ENCODE measurements at places on chromosomes 16 and 17.

DNA sequence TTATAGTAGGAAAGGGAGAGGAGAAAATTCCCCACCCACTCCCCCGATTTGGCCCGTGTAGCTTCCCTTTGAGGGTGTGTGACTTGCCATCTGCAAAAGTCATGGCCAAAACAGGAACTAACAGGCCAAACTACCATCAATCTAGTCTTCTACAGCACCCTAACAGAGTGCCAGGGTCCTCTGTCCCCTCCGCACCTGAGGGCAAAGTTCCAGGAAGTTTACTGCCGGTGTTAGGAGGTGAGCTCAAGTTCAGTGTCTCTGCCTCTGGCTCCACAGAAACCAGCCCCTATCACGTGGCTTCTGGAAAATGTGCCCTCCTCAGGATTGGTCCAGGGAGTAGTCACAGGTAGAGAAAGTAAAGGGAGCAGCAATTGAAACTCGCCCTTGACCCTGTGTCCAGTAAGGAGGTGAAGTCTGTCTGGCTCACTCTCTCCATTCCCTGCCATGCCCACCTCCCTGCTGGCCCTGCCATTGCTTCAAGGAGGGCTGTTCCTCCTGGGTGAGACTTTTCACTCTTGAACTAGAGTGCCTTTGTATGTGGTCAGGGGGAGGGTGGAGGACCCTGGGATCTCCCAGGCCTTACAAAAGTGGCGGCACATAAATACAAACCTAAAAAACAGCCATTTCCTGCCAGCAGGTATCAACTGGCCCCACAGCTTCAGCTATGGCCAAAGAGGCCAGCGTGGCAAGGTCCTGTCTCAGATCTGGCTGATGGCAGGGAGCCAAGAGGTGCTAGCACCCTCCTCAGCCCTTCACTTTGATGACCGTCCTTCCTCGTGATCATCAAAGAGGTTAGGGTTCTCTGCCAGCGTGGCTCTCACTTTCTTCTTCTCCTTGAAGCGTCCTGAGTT, 5.3 kb downstream of the PRR15L start:
- DNase-seq: no peak

DNA sequence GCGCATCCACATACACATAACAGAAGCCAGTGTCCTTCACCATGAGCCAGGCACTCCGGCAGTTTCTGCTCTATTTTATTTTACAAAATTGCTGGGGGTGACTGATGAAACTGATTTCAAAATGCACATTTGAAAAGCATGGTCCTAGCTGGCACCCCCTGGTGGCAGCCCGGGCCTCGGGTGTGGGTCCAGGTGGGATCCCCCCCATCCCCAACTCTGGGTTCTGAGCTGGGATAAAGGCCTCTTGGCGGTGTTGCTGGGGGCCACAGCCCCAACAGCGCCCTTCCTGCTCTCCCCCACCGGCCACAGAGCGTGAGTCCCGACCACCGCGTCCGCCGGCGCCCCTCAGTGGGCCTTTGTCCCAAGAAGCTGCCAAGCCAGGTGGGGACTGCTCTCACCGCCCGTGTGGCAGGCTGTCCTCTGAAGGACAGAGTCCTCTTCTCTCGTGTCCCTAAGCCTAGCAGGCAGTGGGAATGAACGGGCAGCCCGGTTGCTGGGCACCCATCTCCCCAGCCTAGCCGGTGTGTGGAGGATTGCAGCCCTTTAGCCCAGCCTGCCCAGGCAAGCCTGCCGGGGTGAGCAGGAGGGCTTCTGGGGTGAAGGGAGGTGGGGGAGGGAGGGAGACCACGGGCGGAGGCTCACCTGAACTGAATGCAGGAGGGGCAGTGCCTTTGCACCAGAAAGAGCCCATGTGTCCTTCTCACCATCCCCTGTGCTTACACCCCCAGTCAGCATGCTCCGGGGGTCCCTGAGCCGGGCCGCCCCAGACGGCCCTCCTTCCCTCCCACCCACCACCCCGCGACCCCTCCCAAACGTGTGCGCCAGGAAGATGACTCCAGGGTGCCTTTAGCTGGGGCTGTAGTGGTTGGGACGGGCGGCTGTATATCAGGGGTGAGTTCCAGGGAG, 898 bp downstream of the SNAI3 start:
- peak; percentile 71 for DNase-seq

- peak; percentile 69 for DNase-seq
Observed at GRCh38 chr17:3002538-3003295, 60.7 kb downstream of the OR1D5 start.

- no peak for DNase-seq
Observed at GRCh38 chr17:36629970-36630502, 28.7 kb downstream of the MRM1 start.

- no peak for DNase-seq
Observed at GRCh38 chr16:12575288-12575687, 228.4 kb downstream of the CPPED1 start.

DNA sequence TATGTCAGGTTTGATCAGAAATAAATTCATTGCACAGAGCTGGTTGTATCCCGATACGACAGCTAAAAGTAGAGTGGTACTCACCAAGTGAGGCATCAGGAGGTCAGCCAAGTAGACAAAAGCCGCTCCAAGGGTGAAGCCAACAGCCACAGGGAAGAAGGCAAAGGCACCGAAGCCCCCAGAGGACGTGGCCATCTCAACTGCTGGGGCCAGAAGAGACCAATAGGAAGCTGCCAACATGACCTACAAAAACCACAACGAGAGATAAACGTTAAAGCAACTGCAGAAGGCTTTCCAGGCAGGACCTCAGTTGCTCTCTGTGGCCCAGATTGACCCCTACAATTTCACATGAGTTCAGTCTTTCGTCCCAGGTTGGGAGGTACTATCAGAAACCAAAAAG, 61.0 kb downstream of the SLC39A11 start:
- DNase-seq: no peak

DNA sequence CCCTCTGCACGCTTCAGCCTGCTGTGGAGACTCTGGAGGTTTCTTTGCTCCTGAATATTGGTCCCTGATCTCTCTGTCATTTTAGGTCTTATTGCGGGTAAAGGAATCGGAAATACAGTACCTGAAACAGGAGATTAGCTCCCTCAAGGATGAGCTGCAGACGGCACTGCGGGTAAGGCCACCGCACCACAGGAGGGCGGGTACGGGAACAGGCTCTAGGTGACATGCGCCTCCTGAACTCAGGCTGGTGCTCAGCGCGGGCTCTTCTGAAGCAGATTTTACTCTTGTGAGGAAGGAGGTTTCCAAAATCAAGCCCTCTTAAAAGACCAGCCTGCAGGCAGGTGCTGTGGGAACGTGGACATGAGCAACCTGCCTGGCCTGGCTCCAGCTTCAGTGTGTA, 29.8 kb downstream of the PLD6 start:
- DNase-seq: no peak

DNA sequence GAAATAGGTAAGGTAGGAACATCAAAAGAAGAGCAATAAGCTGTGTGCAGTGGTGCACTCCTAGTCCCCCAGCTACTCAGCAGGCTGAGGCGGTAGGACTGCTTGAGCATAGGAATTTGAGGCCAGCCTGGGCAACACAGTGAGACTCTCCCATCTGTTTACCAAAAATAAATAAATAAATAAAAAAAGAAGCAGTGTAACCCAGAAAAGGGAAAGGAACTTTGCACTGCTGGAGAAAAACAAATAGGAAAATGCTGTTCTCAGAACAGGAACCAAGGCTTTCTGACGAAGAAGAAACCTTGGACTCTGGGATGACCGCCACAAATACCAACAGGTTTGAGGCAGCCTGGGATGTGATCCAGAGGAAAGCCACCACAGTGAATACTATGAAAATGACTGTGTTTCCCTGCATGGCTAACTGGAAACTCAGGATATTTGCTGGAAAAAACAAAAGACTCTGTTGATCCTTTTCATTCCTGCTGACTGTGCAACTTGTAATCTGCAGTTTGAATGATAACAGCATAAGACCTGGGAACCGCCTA, 41.2 kb downstream of the TTC19 start:
- no peak for DNase-seq

GRCh38 chr17:62062302-62062701, 2.8 kb downstream of the MED13 start:
- DNase-seq: no peak

DNA sequence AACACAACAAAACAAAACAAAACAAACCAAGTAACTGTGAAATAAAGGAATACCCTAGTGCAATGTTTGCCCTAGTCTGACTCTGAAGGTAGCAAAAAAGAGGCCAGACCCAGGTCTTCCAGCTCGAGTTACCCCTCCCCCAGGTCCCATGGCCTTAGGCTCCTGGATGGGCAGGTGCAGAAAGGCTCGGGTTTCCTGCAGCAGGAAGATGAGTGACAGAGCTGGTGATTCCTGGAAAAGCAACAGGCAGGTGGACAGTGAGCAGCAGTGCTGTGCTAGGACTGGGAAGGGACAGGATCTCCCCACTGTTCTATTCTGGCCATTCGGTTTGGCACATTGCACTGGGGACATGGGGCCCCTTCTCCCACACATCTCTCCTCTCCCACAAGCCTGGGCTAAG, 42.9 kb upstream of the MRTFB start:
- DNase-seq: no peak

DNA sequence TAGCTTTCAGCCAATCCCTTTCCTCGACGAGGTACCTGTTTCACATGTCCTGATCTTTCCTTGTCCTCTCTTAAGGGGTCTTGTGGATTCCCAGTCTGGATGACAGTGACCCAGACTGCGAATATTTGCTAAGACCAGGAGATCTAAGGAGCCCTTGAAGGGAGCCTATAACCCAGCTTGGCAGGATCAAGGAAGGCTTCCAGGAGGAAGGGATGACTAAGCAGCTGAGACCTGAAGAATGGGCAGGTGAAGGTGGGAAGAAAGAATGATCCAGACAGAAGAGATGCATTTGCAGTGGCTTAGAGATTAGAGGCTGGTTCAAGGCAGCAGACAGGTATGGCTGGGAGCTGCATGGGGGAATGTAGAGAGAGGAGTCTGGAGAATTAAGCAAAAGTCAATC, 1.9 kb upstream of the PDK2 start:
- no peak for DNase-seq

DNA sequence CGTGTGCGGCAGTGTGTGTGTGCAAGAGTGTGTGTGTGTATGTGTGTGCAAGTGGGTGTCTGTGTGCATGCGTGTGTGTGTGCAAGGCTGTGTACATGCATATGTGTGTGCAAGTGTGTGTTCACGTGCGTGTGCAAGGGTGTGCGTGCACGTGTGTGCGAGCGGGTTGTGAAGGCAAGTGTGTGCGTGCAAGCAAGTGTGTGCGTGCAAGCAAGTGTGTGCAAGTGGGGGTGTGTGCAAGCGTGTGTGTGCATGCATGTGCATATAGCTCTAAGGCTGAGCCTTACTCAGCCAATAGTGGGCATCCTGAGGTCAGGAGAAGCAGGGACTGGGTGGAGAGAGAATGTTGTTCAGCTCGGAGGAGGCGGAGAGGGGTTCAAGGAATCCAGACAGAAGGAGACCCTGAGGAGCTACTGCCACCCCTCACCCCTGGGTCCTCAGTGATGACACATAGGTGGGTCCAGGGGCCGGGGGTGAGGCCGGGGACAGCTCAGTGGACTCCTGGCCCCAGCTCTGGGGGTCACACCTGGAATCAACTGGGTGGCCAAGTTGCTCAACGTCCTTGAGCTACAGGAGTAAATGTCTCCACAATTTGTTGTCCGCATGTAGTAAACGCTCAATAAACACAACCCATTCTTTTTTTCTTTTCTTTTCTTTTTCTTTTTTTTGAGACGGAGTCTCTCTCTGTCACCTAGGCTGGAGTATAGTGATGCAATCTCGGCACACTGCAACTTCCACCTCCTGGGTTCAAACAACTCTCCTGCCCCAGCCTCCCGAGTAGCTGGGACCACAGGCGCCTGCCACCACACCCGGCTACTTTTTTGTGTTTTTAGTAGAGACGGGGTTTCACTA, 1.8 kb downstream of the PRR29 start:
- DNase-seq: no peak

GRCh38 chr17:77565166-77565565, 393.3 kb upstream of the TNRC6C start:
- no peak for DNase-seq

DNA sequence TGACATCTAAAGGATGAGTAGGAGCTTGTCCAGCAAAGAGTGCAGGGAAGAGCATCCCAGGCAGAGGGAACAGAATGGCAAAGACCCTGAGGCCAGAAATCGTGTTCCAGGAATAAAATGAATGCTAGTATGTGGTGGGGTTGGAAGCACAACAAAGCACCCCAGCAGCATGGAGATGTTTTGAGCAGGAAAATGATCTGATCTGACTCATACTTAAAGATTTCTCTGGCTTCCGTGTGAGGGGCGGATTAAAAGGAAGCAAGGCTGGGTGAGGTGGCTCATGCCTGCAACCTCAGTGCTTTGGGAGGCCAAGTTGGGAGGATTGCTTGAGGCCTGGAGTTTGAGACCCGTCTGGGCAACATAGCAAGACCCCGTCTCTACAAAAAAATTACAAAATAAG, 2.3 kb downstream of the SLC5A11 start:
- DNase-seq: no peak

DNA sequence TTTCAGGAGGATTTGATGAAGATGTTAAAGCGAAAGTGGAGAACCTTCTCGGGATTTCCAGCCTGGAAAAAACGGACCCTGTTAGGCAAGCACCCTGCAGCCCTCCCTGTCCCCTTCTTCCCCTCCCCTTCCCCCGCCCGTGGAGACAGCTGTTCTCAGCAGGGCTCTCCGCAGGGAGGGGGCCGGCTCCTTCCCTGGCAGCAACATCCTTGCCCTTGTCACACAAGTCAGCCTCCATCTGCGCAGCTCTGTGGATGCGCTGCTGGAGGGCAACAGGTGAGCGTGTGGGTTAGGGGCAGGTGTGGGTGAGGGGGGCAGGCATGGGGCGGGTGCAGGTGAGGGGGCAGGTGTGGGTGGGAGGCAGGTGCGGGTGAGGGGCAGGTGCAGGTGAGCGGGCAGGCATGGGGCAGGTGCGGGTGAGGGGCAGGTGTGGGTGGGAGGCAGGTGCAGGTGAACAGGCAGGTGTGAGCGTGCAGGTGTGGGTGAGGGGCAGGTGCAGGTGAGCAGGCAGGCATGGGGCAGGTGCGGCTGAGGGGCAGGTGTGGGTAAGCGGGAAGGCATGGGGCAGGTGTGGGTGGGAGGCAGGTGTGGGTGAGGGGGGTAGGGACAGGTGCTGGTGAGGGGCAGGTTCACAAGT, 9.4 kb downstream of the CYBC1 start:
- no peak for DNase-seq

GRCh38 chr16:86553356-86553755, 1.7 kb downstream of the MTHFSD start:
- no peak for DNase-seq

DNA sequence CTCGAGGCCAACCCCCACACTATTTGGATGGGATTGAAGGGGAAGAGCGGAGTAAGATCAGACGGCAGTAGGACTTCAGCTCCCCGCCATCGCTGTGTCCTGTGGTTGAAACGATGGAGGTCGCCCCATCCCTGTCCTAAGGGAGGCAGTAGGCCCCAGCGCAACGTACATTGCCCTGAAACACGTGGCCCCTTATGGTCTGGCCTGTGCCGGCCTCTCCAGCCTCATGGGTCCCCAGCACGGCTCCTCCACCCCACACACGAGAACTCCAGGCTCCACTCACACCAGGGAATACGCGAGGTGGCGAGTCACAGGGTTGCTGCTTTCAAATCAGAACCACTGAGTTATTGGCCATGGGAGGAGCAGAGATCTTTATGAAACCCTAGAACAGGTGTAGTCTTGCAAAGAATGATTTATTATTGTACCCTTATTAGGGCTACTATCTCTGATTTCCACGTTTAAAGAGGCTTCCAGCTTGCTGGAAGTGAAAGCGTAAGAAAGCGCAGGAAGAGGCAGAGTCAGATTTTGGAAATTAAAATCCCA, 669 bp upstream of the DCTPP1 start:
- DNase-seq: no peak

All from GM13977 (cell line).